CD8-positive, alpha-beta T cell (primary cell): ENCODE measurements at places on chromosomes 3 and 15.

- no peak for DNase-seq
Observed at GRCh38 chr15:93941697-93942096, 289.7 kb upstream of the MCTP2 start.

- no peak for DNase-seq
Observed at GRCh38 chr3:140466535-140466934, 211.3 kb upstream of the TRIM42 start.

- no peak for DNase-seq
Observed at GRCh38 chr3:20421-20820, 176.1 kb upstream of the CHL1 start.

DNA sequence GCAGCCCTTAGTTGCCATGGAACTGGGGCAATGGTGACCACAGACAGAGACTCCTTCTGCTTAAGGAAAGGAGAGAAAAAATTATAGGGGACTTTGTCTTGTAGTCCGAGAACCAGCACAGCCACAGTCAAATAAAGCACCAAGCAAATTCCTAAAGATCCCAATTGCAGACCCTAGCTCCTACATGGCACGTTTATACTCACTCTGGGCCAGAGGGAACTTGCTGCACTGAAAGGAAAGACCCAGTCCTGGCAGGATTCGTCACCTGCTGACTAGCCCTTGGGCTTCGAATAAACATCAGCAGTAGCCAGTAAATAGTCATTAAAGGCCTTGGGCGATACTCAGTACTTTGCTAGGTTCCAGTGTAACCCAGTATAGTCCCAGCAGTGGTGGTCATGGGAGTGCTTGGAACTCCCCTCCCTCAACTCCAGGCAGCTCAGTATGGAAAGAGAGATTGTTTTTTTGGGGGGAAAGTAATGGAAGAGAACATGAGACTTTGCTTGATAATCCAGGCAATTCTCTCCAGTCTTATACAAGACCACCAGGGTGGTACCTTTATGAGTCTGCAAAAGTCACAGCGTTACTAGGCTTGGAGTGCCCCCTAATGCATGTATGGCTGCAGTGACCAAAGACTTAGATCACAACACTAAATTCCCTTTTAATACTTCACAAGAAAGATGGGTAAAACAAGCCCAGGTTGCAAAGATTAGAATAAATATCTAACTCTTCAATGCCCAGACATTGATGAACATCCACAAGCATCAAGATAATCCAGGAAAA lies 66.4 kb upstream of the AGTR1 start:
- DNase-seq, result no peak

GRCh38 chr15:68234060-68234459 lies 4.5 kb upstream of the CLN6 start:
- DNase-seq, result no peak

DNA sequence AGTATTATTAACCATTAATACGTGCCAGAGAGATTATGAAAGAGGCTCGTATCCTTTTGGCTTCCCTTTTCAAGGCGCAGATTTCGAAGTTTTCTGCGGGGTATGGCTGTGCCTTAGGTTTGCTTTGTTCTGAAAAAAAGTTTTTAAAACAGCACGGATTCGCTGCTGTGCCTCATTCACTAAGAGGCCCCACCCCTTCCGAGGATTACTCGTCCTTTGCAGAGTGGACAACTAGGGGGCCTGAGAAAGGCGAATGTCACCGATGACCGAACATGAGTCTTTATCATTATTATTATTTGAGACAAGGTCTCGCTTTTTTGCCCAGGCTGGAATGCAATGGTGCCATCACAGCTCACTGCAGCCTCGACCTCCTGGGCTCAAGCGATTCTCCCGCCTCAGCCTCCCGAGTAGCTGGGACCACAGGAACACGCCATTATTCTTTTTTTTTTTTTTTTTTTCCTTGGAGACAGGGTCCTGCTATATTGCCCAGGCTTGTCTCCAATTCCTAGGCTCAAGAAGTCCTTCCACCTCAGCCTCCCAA lies 684 bp upstream of the RPS27L start:
- DNase-seq, result peak; percentile 35

DNA sequence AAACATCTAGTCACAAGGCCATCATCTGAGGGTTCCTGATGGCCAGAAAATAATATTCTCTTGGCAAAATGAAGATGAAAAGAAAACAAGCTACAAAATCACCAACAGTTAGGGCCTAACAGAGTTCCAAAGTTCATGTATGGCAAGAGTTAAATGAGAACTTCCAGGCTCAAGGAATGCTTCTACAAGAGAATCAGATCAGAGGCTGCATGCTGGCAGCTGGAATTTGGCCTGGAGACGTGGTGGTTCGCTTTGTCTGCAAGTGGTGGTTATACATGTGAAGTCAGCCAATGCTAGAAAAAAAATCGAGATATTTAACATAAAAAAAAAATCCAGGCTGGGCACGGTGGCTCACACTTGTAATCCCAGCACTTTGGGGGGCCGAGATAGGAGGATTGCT lies 5.6 kb downstream of the SIAH2 start:
- DNase-seq, result no peak

- no peak for DNase-seq
Observed at GRCh38 chr15:91456251-91456718, 356.2 kb downstream of the SV2B start.

- no peak for DNase-seq
Observed at GRCh38 chr15:35182841-35183479, 97.9 kb upstream of the NANOGP8 start.
